Chondrocyte (in vitro differentiated cells): ENCODE measurements at places on chromosomes 3 and 15. TPM values are rescaled to one million over a fixed set of nuclear protein-coding genes. Genes with fewer than 3 reads are reported as not detected.

GRCh38 chr3:29281344-29282241, 722 bp downstream of the RBMS3 start:
- DNase-seq: no peak
- H3K27ac ChIP-seq: peak overlapping the region; percentile 99
- peak overlapping the region; percentile 94 for H3K4me3 ChIP-seq
- H3K27me3 ChIP-seq: no peaks in the 10 kb centered on the region
- H3K4me1 ChIP-seq: peaks cover 44% of the 10 kb centered on the region

- DNase-seq: no peak
- peaks cover 9% of the 10 kb centered on the region for H3K27me3 ChIP-seq
- H3K27ac ChIP-seq: no peak overlapping the region
- peaks cover 6% of the 10 kb centered on the region for H3K4me1 ChIP-seq
These were observed 430 bp downstream of the SLCO2A1 start for GRCh38 chr3:134029256-134029733.

DNA sequence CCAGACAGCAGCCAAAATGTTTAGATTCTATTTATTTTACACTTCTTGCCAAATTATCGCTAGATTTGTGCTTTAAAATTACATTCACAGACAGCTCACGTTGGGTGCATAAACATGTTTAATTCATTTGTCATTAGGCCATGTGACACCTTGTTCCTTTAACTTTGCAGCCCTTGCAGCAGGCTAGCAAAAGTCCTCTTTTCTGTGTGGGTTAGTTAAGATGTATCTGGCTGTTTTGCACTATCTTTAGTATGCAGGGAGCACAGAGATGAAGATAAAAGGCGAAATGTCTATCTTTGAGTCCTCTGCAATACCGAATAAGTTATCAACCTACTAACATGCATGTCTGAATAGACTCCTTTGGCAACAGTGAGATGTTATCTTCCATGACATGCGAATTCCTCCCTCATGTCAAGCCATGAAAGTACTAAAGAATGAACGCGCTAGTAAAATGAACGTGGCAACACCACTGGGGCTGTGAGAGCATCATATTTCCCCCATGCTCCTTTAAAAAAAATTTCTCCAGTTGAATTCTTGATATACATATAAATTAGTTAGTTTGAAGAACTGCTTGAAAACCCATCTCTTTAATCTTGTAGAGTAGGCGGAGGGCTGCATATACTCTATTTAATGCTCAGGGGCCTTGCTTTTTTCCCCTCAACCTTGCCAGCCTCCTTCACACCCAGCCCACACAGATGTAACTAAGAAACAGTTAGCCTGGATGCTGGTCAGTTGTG, 620.4 kb upstream of the NR2F2 start:
- H3K36me3 ChIP-seq: no peaks in the 10 kb centered on the region
- H3K27me3 ChIP-seq: no peaks in the 10 kb centered on the region
- H3K27ac ChIP-seq: no peak overlapping the region
- DNase-seq: no peak

- H3K27ac ChIP-seq: no peak overlapping the region
- peaks cover 1% of the 10 kb centered on the region for H3K27me3 ChIP-seq
- no peak overlapping the region for H3K4me3 ChIP-seq
- peaks cover 1% of the 10 kb centered on the region for H3K36me3 ChIP-seq
- no peaks in the 10 kb centered on the region for H3K4me1 ChIP-seq
These were observed 25.9 kb upstream of the LIPC start for GRCh38 chr15:58405865-58406264.

GRCh38 chr3:172646439-172647015, 64.3 kb downstream of the NCEH1 start:
- H3K4me3 ChIP-seq: no peak overlapping the region
- no peaks in the 10 kb centered on the region for H3K27me3 ChIP-seq
- H3K27ac ChIP-seq: no peak overlapping the region
- no peak for DNase-seq

DNA sequence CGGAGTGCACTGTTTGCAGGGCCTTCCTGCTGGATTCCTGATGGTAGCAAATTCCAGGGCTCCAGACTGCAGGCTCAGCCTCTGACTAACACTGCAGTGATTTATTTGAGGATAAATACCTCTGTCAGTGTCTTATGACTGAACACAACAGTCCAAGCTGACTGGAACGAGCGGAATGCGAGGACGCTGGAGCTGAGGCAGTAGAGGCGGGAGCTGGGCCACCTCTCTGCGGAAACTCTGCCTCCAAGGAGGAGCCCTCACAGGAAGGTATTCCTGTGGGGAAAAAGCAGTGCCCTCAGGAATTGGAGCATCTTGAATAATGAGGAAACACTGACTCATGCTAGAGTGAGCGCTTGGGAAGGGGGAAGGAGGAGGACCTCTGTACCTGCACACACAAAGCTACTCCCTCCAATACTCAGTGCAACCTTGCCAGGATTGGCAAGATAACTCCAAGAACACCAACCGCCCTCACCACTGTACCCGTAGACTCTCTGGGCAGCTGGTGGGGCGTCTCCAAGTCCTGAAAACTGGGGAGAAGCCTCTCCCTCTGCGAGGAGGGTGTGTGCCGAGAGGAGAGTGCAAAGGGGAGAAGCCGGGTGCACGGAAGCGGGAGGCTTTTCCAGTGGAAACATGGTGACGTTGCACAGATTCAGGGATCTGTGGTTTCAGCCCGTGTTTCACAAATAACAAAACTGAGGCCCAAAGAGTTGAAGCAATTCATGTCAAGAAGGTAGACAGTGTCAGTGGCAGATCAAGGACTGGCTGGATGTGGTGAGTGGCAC, 43.0 kb downstream of the VGLL4 start:
- H3K4me1 ChIP-seq: peaks cover 87% of the 10 kb centered on the region
- DNase-seq: peak; percentile 96
- no peaks in the 10 kb centered on the region for H3K27me3 ChIP-seq
- peaks cover 23% of the 10 kb centered on the region for H3K36me3 ChIP-seq

GRCh38 chr15:60626669-60627068, 147.7 kb upstream of the ICE2 start:
- H3K4me3 ChIP-seq: no peak overlapping the region
- H3K36me3 ChIP-seq: no peaks in the 10 kb centered on the region
- no peaks in the 10 kb centered on the region for H3K4me1 ChIP-seq
- no peaks in the 10 kb centered on the region for H3K27me3 ChIP-seq
- no peak overlapping the region for H3K27ac ChIP-seq

DNA sequence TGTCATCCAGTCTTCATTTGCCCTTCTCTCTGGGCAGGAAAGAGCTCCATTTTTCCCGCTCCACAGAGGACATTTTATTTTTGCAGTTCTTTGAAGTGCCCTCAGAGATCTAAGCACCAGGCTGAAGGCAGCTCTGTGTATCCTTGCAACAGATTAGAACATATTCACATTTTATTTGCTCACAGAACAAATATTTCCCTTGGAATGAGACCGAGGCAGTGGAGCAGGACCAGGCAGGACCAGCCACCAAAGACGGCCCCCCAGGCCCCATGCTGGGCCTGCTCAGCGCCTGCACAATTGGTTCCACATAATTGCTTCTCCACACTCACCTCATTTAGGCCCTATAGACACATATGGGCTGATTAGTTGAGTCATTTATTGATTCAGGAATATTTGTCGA, 15.7 kb upstream of the ETV5 start:
- no peak overlapping the region for H3K4me3 ChIP-seq
- peaks cover 5% of the 10 kb centered on the region for H3K27me3 ChIP-seq
- H3K27ac ChIP-seq: peak overlapping the region; percentile 70
- no peak for DNase-seq
- H3K4me1 ChIP-seq: peaks cover 37% of the 10 kb centered on the region

The TGM4 gene
- total RNA-seq: 0.27 TPM in 1 of 3 replicates, not detected in the others

The REC114 gene
- not detected in 3 replicates for total RNA-seq

- peaks cover 2% of the 10 kb centered on the region for H3K36me3 ChIP-seq
- no peaks in the 10 kb centered on the region for H3K4me1 ChIP-seq
- no peak for DNase-seq
- H3K27ac ChIP-seq: no peak overlapping the region
These were observed 1395.0 kb downstream of the ZPLD1 start for GRCh38 chr3:103829723-103830326.

The IGSF11 gene
- total RNA-seq: not detected in 3 replicates

- peaks cover 68% of the 10 kb centered on the region for H3K4me1 ChIP-seq
- H3K36me3 ChIP-seq: no peaks in the 10 kb centered on the region
- DNase-seq: no peak
- no peak overlapping the region for H3K4me3 ChIP-seq
These were observed 5.6 kb downstream of the LIMD1 start for GRCh38 chr3:45599984-45600650.

The OPA1 gene
- total RNA-seq: 51.0 to 54.6 TPM (median 52.6 TPM) in 3 replicates

GRCh38 chr3:38960953-38961622, 90.7 kb downstream of the SCN11A start:
- no peaks in the 10 kb centered on the region for H3K36me3 ChIP-seq
- H3K27me3 ChIP-seq: peaks cover 6% of the 10 kb centered on the region
- H3K4me1 ChIP-seq: no peaks in the 10 kb centered on the region
- H3K4me3 ChIP-seq: no peak overlapping the region
- no peak for DNase-seq

GRCh38 chr3:52240059-52240885, 1.3 kb upstream of the TWF2 start:
- peak overlapping the region; percentile 94 for H3K27ac ChIP-seq
- H3K36me3 ChIP-seq: no peaks in the 10 kb centered on the region
- H3K27me3 ChIP-seq: no peaks in the 10 kb centered on the region
- H3K4me3 ChIP-seq: peak overlapping the region; percentile 84

- no peak overlapping the region for H3K4me3 ChIP-seq
- H3K36me3 ChIP-seq: no peaks in the 10 kb centered on the region
- no peak overlapping the region for H3K27ac ChIP-seq
These were observed 94.1 kb upstream of the PRICKLE2 start for GRCh38 chr3:64319391-64319790.

GRCh38 chr15:101013201-101013550, 94.0 kb downstream of the LRRK1 start:
- peaks cover 7% of the 10 kb centered on the region for H3K4me1 ChIP-seq
- H3K27me3 ChIP-seq: no peaks in the 10 kb centered on the region
- H3K27ac ChIP-seq: no peak overlapping the region
- DNase-seq: no peak
